ENCODE measurements at places on chromosomes 6 and 20.

- DNase-seq: no peak
Measured at GRCh38 chr6:22173311-22173710, 123.5 kb downstream of the PRL start.

GRCh38 chr6:62980724-62981123, 230.5 kb upstream of the FKBP1C start:
- DNase-seq: no peak

GRCh38 chr6:15997586-15998388, 131.1 kb upstream of the MYLIP start:
- DNase-seq: no peak

- DNase-seq: no peak
Measured at GRCh38 chr6:14354919-14355572, 237.5 kb downstream of the CD83 start.

DNA sequence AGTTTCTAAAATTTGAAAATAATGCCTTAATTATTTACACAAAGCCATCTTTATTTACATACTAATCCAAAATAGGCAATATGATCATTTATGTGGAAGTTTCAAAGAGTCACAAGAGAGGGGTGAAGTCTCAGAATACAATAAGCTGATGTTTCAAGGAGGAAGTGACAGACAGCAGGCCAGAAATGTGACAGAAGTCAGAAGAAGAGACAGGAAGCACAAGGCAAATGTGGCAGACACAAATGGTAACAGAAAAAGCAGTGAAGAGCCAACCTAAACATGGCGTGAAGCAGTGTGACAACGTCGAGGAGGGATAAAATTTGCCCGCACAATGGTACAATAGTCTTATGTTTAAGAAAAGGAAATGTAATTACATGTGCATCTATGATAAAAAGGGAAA, 59.8 kb downstream of the SHPRH start:
- peak; percentile 3 for DNase-seq

- no peak for DNase-seq
Measured at GRCh38 chr6:148244217-148244935, 98.3 kb upstream of the SASH1 start.

DNA sequence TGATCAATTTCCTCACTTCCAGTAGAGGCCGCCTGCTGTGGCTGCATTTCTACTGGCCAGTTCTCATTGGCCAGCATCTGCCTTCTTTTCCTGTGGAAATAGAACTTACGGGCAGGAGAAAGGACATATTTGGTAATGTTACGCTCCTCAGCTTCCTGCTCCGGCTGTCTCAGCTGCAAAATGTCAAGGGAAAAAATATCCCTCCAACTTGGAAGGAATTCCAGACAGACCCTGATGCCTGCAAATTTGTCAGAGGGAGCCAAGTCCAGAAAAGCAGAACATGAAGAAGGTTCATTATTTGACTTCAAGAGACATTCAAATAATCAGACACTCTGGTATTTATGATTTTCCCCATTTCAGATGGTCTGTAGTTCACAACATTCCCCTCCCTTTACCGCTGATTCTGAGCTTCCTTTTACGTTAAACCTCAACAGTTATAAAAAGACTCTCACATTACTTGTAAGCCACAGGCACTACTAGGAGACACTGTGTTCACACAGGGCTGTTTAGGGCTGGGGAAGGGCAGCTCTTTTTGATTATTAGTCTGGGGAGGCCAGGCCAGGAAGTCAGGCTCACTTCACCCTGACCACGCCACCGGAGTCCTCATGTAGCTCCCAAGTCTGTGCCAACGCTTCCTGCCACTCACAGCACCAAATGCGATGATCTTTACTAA, 179.6 kb upstream of the CCN2 start:
- DNase-seq: no peak

GRCh38 chr6:139530561-139530960, 156.1 kb upstream of the CITED2 start:
- no peak for DNase-seq

DNA sequence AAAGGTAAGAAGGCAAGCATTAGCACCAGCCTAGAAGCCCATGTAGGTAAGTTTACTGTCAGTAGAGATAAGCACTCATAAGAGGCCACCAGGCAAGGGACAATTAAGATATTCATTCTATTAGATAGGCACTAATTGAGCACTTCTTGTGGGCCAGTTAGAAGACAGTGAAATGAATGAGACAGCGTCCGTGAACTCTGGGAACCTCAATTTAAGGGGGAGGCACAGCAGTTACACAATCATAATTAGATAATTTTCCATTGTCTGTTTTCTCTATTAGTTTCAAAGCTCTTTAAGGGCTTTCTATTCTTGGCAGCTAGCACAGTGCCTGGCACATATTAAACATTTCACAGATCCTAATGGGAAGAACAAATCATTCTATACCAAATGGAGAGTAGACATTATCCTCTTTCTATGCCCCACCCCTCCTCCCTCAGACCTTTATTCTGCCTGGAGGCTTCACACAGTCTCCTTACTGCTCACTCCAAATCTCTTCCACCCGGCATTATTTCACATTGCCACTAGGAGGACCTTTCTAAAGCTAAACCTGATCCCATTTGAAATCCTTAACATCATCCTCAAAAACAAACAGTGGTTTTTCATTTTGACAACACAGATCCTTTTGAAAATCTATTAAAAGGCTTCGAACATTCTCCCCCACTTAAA, 529.6 kb downstream of the ADGRB3 start:
- no peak for DNase-seq

DNA sequence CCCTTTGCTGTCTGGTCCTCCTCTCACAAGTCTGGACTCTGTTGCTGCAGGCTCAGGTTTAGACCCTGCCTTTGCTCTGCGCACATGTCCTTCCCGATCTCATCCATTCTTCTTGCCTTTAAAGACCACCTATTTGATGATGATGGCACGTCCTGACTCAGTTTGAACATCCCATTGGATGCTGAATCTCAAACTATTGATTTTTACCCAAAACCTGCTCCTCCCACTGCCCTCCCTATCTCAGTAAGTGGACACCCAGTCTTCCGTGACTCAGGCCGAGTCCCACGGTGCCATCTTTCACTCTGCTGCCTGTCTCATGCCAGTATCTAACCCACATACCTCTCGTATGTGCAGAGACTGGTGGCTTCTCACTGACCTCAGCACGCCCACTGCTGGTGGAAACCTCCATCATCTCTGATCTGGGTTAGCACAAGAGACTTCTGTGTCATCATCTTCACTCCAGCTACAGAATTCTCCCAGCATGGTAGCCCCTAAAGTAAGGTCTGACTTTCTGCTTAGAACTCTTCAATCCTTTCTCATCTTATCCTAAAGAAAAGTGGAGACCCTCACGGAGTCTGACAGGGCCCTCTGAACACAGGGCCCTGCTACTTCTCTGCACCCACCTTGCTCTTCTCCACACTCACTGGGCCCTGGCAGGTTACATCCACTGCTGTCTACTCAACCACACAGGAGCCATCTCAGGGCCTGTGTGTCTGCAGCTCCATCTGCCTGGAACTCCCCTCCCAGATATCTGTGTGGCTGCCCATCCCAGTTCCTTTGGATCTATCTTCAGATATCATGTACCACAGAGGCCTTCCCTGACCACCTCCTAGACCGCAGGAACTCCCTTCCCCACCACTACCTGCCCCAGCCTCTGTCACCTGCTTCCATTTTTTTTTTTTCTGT, 387.1 kb upstream of the AGPAT4 start:
- no peak for DNase-seq

DNA sequence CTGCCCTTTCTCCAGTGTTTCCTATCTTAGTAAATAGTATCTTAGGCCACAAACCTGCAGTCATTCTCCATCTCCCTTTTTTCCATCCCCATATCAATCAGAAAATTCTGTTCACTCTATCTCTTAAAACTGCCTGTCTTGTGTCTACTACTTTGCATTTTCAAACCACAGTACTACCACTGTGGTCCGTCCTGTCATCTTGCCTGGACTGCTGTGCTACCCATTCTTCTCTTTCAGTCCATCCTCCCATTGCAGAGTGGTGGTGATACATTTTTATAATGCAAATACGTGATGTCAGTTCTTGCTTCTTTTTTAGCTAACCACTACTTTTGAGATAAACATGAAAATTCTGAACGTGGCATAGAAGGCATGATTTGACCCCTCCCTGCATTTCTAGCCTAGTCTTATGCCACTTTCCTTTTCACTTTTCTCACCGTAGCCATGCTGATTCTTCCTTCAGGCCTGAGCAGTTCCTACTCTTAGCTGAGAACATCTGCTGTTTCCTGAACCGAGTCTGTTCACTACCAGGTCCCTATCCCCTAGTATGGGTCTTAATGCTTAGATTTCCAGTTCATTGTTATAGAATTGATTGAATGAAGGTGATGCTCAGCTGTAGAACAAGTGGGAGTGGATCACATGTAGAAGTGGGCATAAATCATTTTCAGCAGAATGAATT, 13.8 kb downstream of the TBPL1 start:
- peak; percentile 26 for DNase-seq

DNA sequence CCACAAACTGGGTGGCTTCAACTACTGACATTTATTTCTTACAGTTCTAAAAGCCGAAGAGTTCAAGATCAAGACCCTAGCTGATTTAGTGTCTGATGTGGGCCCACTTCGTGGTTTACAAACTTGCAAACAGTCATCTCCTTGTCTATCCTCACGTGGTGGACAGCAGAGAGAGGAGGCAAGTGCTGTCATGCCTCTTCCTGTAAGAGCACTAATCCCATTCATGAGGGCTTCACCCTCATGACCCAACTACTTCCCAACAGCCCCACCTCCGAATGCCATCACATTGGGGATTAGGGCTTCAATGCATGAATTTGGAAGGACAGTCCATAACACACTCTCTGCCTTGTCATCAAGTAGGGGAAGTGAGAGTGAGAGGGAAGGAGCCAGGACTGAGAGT, 15.6 kb upstream of the ISM1 start:
- no peak for DNase-seq

DNA sequence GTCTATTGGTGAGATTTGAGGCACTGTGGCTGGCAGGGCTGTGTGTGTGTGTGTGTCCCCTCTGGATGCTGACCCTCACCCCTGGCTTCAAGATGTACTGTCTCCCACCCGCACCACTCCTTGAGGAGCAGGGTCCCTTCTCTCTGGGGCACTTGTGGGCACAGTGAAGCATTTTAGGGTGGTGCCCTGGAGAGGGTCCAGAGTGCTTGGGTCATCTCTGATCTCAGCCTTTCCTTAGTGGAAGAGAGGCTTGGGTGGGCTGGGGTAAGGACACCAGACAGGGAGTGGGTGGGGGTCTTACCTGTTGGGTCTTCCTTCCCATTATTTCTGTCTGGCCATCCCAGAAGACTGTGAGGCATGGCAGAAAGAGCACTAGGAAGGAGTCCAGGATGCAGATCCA, 66.1 kb downstream of the EFCAB8 start:
- no peak for DNase-seq

DNA sequence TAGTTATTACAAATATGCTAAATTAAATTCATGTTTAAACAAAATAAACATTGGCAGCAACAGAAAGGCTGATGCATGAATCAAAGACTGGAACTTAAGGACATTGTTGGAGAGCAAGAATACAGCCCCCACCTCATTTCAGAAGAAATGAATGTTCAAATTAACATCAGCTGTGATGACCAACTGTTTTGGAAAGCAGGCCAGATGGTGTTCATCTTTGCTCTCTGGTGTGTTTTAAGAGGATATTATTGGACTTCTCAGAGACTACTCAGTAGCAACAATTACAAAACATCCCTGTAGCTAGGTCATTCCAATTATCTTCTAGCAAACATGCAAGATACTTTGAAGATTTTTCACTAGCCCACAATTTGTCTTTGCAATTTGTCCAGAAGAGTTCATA, 118.6 kb upstream of the DOK5 start:
- no peak for DNase-seq

DNA sequence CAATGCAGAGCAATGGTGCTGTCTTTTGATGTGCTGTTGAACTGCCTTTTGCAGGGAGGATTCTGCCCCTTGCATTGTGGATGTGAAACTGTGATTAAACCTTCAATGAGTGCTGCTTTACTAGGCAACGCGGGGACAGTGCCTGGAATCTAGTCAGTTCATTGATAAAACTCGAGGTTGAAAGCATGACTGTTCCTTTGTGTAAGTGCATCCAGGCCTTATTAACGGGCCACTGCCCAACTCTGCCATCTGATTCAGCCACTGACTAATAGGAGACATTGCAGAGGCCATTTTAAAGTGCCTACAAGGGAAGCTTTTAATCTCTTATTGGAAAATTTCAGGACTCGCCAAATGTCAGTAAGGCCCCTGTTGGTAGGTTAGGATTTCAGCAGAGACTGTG, 49.3 kb downstream of the SLC35F1 start:
- no peak for DNase-seq

- DNase-seq: no peak
Measured at GRCh38 chr6:111326563-111326962, 156.5 kb downstream of the REV3L start.

DNA sequence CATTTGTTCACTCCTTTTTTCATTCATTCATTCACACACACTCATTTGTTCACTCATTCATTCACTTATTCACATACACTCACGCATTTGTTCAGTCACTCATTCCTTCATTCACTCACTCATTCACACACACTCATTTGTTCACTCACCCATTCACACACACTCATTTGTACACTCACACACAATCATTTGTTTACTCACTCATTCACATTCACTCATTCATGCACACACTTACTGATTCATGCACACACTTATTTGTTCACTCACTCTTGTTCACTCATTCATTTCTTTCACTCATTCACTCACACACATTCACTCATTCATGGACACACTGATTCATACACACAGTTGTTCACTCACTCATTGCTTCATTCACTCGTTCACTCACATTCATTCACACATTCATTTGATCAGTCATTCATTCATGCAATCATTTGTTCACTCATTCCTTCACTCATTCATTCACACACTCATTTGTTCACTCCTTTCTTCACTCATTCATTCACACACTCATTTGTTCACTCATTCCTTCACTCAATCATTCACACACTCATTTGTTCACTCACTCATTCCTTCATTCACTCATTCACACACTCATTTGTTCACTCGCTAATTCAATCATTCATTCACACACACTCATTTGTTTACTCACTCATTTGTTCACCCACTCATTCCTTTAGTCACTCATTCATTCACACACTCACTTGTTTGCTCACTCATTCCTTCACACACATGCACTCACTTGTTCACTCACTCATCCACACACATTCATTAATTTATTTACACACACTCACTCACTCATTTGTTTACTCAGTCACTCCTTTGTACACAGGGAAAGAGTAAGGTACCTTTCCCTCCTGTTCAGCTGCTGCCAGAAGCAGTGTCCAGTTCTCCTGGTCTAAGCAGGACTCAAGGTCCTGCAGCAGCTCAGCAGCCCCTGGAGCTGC, 50.7 kb upstream of the BHLHE23 start:
- DNase-seq: no peak

DNA sequence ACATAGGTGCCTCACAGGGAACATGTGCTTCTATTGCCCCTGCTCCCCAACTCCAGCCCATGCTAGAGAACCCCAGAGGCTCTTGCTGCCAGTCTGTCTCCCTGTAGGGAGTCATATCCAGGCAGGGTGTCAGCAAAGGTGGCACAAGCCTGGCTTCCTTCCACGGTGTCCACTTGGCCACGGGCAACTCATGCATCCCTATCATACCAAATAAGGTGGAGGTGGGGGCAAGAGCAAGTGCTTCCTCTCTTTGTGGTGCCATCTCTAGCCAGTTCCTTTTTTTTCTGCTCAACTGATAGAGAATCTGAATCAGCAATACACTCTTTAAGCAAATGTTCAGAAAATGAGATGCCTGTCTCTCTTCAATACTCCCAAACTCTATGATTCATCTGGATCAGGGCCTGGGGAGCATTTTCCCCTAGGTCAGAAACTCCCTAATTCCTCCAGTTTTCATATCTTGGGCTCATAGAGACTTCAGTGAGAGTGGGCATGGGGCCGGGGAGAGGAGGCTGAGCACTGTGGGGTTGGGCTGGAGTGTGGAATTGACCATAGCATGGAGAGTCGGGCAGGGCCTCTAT, 105.1 kb upstream of the GPR6 start:
- no peak for DNase-seq
